ENCODE measurements at places on chromosomes 7 and 10. TPM values are rescaled to one million over a fixed set of nuclear protein-coding genes. Genes with fewer than 3 reads are reported as not detected.

The PIK3AP1 gene
- total RNA-seq, result 2.6 TPM

The FOXP2 gene
- 0.54 TPM for total RNA-seq

The PNLIPRP3 gene
- not detected for total RNA-seq

The GHITM gene
- total RNA-seq, result 188 TPM

The ARMS2 gene
- not detected for total RNA-seq

Data from Panc1 (cell line).